ENCODE measurements at places on chromosomes 11 and 22. TPM values are rescaled to one million over a fixed set of nuclear protein-coding genes. Genes with fewer than 3 reads are reported as not detected.

DNA sequence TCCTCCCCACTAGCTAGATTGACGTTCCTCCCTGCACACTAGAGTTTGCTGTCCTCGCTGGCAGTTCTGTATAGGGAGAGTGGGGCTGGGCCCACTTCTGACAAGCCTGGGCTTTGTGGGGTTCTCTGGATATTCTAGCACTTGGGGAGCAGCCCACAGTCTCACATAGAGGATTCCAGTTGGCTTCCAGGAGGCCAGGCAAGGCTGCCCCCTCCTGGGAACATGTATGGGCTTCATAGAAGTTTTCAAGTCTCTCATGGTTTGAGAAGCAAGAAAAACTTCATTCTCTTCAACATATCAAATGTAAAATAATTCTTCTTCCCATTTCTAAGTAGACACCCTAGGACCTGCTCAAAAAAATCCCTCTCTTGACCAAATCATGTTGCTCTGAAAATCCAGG lies 87.5 kb downstream of the NAV2 start:
- no peak for DNase-seq
- no peak overlapping the region for H3K4me3 ChIP-seq
- peaks cover 29% of the 10 kb centered on the region for H3K4me1 ChIP-seq
- peaks cover 4% of the 10 kb centered on the region for H3K36me3 ChIP-seq

DNA sequence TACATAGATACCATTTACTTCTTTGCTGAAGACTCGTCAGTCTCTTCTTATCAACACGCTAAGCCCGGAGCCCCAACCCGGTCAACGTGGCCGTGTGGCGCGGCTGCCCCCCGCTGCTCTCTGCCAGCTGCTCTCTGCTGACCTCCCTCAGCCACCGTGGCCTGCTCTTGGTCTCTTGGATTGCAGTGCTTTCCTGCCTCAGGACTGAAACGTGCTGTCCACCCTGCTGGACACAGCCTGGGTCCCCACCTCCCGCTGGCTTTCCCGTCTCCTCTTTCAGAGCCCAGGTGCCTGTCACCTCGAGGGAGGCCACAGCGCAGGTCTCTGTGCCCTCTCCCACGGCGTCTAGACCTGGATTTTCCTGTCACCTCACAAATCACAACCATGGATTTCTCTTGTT lies 388.1 kb upstream of the B3GAT1 start:
- no peak for DNase-seq
- no peak overlapping the region for H3K27ac ChIP-seq
- H3K4me1 ChIP-seq, result peaks cover 17% of the 10 kb centered on the region

GRCh38 chr11:115333949-115334348 lies 170.3 kb downstream of the CADM1 start:
- no peak overlapping the region for H3K27ac ChIP-seq
- H3K27me3 ChIP-seq, result no peaks in the 10 kb centered on the region
- no peak for DNase-seq
- H3K4me3 ChIP-seq, result no peak overlapping the region
- no peaks in the 10 kb centered on the region for H3K36me3 ChIP-seq

DNA sequence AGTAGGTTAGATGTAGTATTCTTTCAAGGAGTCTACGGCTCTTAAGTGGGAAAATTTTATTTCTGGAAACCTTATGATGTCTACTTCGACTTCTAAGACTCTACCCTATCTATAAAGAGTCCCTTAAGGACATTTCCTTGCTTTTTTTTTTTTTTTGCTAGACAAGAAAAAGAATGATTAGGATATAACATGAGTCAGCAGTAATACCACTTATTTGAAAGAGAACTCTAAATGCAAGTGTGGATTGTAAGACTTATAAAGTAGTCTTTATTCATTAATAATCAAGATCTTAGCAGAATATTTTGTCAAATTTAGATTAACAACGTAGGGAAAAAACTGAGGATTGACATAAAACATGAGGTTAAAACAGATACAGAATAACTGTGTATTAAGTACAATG lies 71.0 kb downstream of the DKK3 start:
- H3K4me3 ChIP-seq, result no peak overlapping the region
- DNase-seq, result no peak
- H3K4me1 ChIP-seq, result no peaks in the 10 kb centered on the region
- H3K27me3 ChIP-seq, result no peaks in the 10 kb centered on the region
- peaks cover under 1% of the 10 kb centered on the region for H3K36me3 ChIP-seq

- no peak overlapping the region for H3K27ac ChIP-seq
- no peak for DNase-seq
- H3K4me1 ChIP-seq, result peaks cover 13% of the 10 kb centered on the region
Observed at GRCh38 chr22:33476716-33477115, 418.5 kb upstream of the SYN3 start.

Gene GRIA4
- total RNA-seq, result 18.8 TPM

Gene OR5D13
- total RNA-seq, result not detected

Gene P2RY6
- not detected for total RNA-seq

DNA sequence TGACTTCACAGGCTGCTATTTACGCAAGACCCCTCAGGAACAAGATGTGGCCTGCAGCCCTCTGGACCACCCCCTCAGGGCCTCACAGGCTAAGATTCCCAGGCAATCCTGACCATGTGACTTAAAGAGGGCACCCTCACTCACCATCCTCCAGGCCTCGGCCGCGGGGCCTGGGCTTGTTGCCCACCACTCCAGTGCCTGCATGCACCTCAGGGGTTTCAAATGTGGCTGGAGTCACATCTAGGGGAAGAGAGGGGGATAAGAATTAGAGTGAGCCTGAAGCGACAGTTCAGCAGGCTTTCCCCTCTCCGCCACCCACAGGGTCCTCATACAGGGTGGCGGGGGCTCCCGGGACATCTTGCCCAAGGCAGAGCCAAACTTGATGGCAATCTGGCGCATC lies 2.1 kb downstream of the ESS2 start:
- no peak for DNase-seq
- no peak overlapping the region for H3K27ac ChIP-seq
- peaks cover 13% of the 10 kb centered on the region for H3K27me3 ChIP-seq
- H3K36me3 ChIP-seq, result peaks cover 19% of the 10 kb centered on the region
- peaks cover 6% of the 10 kb centered on the region for H3K4me1 ChIP-seq
- H3K4me3 ChIP-seq, result no peak overlapping the region

Data from H1 (cell line).